ENCODE measurements at places on chromosomes 1 and 21. TPM values are rescaled to one million over a fixed set of nuclear protein-coding genes. Genes with fewer than 3 reads are reported as not detected.

The SLC5A9 gene
- total RNA-seq: not detected

The KRTAP7-1 gene
- not detected for total RNA-seq

The TNFSF18 gene
- 0.09 TPM for total RNA-seq

The SLAMF7 gene
- total RNA-seq: not detected

The CTSS gene
- 31.6 TPM for total RNA-seq

The DFFA gene
- total RNA-seq: 36.6 TPM

The DNAJC6 gene
- total RNA-seq: 0.72 TPM

The METTL25B gene
- 10.9 TPM for total RNA-seq

The UQCRHL gene
- 1.9 TPM for total RNA-seq

GRCh38 chr1:107649023-107649422 lies 316.0 kb downstream of the VAV3 start:
- DNase-seq: no peak

GRCh38 chr1:220160027-220160426 lies 66.1 kb downstream of the IARS2 start:
- peak; percentile 9 for DNase-seq

DNA sequence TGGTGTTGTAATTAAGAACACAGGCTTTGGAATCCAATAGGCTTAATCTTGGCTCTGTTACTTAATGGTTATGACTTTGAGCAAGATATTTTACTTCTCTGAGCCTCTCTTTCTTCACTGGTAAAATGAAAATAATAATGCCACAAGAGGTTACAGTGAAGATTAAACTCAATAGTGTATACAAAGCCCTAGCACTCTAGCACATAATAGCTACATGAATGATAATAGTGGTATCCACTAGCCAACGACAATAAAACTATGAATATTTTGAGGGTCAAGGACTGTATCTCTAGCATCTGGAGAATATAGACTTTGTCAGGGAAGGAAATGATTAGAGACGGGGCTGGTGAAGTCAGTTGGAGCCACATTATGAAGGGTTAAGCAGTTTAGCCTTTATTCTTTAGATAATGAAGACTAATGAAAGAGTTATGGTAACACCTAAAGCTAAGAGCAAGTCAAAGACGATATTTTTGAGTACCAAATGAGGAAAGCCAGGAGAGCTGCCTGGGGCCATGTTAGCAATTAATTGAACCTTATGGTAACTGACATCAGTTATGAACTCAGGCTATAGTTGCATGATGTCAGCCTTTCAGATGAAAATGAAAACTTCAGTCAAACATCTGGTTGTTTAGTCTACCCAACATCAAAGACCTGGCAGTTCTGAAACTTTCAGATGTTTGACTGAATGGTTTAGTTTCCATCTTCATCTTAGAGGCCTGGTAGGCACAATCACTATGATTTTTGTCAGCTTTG lies 32.8 kb upstream of the RNF11 start:
- no peak for DNase-seq

DNA sequence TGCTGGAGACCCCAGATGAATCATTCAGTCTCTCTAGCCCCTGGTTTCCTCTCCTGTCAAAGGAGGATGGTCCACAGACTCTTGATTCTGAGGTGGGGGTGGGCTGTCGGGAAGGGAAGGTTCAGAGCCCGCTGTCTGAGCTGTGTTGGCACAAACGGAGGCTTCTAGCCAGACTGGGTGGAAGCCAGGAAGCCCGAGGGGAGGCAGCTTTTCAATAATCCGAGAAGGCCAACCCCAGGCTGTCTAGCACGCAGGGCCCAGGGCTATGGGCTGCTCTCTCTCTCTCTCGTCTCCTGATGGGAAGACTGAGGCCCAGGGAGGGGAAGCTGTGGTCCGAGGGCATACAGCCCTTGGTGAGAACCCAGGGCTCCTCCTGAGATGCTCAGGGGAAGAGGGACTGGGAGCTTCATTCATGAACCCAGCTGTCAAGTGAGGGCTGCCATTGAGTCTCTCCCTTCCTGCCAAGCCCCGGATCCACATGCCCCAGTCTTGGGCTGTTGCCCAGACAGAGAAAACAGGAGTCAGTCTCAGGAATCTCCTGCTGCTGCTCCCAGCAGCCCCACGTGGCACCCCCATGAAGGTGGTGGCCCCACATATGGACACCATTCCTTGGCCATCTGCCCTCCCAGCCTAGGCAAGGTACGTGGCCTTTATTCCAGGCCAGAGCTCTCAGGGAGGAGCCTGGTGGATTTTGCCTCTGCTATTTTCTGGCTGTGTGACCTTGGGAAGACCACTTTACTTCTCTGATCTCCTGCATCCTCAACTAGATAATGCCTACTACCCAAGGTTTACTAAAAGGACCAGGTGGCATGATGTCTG lies 44.4 kb downstream of the RAP1GAP start:
- peak; percentile 8 for DNase-seq

- DNase-seq: no peak
Measured at GRCh38 chr1:109917051-109917767, 6.6 kb downstream of the CSF1 start.

- DNase-seq: no peak
Measured at GRCh38 chr1:95640746-95641145, 406.7 kb downstream of the RWDD3 start.

GRCh38 chr21:8994640-8995511 lies 1526.5 kb upstream of the TPTE start:
- DNase-seq: no peak

DNA sequence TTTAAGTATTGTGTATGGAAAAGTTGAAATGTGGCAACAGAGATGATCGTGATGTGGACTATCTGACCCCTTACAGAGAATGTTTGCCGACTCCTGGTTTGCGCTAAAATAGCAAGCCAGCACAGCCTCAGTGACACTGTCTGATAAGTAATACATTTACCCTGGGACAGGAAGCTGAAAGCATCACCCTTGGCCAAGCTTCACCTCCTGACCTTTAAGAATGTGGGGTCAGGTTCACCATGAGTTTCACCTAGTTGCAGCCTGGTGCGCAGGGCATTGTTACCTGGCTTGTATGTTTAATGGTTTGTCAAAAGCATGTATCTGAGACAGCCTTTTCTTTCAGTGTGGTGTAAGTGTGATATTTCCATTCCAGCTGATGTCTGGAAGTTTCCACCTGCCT lies 29.2 kb downstream of the TRAF5 start:
- no peak for DNase-seq

DNA sequence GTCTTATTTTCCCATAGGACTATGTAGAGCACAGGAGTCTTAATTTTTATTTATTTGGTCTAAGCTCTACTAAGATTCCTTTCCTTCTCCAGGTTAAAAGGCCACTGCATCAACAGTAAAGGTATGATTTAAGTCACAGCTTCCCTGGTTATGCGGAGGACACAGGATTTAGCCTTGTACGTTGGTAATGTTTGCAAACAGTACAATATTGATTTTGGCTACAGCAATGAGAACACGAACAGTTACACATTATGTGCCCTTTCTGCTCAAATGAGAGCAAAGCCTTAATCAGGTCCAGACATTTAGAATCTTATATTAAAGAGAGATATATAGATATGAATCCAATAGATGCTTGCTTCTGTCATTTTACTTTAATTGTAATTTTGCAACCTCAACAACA lies 264.0 kb downstream of the NUF2 start:
- no peak for DNase-seq

DNA sequence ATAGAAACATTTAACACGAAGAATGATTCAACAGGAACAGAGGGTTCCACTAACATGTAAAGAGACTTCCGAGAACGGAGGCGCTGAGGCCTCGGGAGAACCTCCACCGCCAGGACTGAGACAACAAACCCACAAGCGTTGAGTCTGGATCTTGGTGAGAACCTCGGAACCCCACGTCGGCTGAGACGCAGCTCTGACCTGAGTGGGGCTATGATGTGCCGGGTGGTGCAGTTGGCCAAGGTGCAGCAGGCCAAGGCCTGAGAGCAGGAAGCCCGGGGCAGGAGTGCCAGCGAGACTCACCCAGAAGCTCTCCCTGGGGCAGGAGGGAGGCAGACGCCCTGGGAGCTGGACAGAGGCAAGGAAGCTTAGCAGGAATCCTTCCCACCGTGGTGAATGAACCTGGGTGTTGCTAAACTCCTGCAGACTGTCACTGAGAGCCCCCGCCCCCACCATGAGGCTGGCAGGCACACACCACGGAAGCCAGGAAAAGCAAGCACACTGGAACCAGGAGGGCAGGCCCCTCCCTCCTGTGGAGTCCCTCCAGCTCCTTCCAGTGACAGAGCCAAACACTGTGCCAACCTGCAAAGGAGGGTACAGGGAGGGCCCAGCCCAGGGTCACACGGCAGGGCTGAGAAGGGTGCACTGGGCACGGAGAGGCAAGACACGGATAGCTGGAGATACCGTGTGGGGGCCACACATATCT lies 34.8 kb downstream of the WDR4 start:
- no peak for DNase-seq

DNA sequence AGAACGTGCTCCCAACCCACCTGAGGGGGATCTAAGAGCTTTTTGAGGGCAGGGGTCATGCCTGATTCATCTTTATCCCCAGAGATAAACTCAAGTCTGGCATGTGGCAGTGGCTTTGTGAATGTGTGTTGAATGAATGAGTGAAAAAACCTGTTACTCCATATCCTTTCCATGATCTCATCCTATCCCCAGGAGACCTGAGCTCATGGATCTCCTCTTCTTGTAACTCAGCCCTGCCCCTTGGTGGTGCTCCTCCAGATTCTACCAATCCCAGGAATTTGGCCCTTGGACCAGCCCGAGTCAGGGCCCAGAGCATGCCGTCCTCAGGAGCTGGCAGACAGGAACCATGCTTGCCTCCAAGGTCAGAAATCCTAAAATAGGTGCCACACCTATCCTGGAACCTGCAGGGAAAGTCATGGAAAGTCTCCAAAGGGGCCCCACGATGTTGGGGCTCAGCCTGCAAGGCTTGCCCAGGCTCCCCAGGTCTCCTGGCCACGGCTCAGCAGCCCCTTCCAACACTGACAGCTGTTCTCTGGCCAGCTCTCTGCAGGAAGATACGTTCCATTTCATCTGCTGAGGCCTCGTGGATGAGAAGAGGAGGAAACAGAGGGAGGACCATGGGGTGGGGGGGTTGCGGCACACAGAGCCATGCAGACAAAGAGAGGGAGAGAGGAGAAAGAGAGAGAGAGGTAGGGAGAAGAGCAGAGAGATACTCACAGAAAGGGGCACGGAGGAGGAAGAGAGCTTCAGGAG lies 214.6 kb downstream of the TRABD2B start:
- peak; percentile 18 for DNase-seq

- peak; percentile 61 for DNase-seq
Measured at GRCh38 chr1:151455231-151455630, 4.1 kb downstream of the POGZ start.

DNA sequence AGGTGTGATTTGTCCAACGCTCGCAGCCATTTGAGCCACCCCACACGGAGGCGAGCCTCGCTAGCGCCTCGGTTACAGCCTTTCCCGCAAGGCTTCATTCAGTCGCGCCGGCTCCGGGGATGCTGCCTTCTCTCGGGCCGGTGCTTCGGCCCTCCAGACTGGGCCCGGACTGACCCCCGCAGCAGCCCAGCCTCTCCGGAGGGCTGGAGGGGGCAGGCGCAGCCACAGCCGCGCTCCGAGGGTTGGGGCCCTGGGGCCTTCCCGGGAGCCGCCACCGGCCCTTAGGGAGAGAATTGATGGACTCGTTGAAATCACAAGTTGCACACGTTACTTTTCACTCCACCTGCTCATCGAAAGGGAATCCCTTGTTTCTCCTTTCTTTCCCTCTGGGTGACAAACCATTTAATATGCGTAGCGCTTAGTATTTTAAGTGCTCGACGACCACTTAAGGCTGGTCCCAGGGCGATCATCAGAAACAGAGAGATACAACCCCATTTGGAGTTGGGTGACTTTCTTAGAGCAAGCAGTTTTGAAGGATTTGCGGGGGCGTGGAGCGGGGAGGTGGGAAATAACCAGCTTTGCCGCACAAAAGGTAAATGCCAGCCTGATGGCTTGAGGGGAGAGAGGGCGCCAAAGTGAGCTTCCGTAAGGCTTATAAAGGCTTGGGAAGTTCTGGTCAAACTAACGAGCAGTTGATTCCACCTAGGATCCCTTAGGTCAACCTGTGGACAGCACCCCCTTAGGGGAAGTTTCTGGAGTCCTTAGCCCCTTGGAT lies 24.6 kb upstream of the ENAH start:
- no peak for DNase-seq

- no peak for DNase-seq
Measured at GRCh38 chr21:35206141-35207125, 157.3 kb upstream of the RUNX1 start.

- DNase-seq: no peak
Measured at GRCh38 chr1:84634536-84635205, 55.6 kb downstream of the SSX2IP start.

DNA sequence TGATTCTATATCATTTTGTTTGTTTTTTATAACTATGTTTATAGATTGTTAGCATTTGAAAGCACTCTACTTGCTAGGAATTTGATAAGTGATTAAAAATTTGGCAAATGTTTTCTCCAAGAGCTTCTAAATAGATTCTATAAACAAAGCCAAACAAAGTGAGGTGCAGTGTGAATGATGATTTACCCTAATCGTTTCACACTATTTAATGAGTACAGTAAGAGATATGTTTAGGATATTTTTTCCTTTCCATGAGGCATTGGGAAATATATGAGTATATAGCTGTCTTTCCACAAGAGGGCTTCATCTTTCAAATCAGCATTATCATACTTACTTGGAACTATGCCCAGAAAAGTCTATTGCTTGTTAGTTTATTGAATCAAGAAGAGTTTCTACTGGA lies 277.0 kb upstream of the BRINP3 start:
- peak; percentile 47 for DNase-seq

DNA sequence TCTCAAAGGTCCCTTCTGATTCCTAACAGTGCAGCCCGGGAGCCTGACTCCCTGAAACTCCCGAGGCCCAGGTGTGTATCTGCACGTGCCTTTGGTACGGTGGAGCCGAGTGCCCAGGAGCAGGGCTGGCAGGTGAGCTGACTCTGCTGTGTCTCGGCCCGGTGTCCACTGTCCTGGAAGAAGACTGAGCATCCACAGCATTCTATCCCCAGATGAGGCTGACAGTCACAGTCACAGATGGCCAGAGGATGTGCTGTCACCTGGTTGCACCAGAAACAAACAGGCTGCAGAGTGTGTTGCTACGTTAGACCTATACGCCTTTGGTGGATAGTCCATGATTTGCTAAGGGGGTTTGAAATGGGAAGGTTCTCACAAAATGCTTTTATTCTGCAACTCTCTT lies 9.8 kb downstream of the ETV3L start:
- no peak for DNase-seq

DNA sequence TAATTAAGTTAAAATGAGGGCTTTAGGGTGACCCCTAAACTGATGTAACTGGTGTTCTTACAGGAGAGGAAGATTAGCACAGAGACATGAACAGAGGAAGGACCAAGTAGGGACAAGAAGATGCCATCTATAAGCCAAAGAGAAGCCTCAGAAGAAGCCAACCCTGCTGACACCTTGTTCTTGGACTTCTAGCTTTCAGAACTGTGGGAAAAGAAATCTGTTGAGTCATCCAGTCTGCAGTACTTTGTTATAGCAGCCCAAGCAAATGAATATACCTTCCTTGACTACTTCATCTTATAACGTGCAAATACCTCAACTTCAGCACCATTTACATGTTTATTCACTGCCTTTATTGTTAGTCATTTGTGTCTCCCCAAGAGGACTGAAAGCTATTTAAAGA lies 3.4 kb downstream of the ZBTB21 start:
- DNase-seq: no peak

Measured in fibroblast of the aortic adventitia (primary cell).